ENCODE measurements at places on chromosomes 12 and 14. TPM values are rescaled to one million over a fixed set of nuclear protein-coding genes. Genes with fewer than 3 reads are reported as not detected.

Gene SIRT4
- total RNA-seq = not detected

Gene PARP11
- 20.7 TPM for total RNA-seq

DNA sequence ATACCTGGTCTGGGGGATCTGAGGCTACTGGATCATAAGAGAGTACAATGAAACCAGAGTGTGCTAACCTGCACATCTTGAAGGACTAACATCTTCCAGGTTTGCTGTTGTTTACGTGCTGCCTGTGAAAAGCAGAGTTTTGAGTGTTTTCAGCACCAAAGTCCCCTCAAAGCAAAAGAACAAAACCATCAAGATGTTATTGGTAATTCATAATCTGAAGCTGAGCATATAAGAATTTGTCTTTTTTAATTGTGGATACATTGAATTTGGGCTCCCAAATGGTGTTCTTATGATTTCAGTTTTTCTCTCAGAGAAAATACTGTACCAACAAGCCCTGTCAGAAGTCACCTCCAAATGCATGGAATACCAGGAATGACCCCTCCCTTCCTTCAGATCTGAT lies 110.2 kb downstream of the BTG1 start:
- DNase-seq = no peak

- DNase-seq = no peak
Measured at GRCh38 chr14:67881225-67881624, 61.6 kb downstream of the RAD51B start.

Measured in ureter (tissue), 1 donor.